ENCODE measurements at places on chromosomes 1 and 21.
A peak's percentile ranks its signal among the peaks of the same experiment; 100 is the strongest.

DNA sequence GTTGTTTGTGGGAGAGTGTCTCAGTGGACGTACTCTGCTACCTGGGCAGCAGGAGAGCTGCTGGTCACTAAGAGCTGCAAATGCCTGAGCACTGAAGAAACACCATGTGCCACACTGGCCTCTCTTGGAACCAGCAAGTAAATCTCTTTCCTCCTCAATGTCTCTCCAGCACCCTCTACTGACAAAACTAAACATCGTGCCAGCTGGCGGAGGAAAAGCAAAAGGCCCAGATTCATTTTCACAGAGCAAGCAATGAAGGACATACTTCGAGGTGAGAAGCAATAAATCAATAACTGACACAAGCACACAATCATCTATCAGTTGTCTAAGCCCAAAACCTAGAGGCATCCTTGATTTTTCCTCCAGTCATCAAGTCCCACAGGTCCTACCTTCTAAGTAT, 78.1 kb downstream of the RERE start:
- peak; percentile 14 for DNase-seq

GRCh38 chr1:155379631-155380090, 59.0 kb downstream of the RUSC1 start:
- no peak for DNase-seq

DNA sequence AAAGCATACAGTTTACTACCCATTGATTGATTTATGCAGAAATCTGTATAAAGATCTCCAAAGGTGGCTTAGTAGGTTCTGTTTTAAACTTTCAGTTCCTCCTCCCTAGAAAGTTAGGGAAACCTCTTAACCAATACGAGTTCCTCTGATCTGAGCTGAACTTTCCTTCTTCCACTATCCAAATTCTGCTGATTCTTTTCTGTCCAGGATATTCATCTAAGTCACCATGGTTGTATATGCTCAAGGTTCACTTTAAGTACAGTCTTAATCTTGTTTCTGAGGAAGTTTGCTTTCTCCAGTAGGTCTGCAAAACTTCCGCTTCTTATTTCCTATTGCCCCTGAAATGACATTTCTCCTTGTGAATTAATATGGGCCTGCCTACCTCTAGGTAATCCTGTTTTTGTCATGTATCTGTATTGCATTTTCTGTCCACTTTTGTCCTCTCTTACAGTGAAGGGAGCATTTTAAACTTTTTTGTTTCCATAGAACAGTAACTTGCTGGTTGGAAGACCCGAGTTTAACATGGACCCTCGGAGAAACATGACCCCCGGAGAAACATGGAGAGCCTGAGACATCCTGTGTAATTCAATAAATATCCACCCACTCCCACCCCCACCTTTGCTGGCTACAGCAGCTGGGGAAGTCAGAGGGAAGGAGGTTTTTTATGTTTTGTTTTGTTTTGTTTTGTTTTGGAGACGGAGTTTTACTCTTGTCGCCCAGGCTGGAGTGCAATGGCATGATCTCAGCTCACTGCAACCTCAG, 16.7 kb upstream of the TUT4 start:
- DNase-seq: no peak

GRCh38 chr1:236392182-236392581, 1.9 kb upstream of the EDARADD start:
- DNase-seq: no peak

GRCh38 chr1:28144203-28145135, 32.0 kb downstream of the PTAFR start:
- DNase-seq: peak; percentile 89

- peak; percentile 2 for DNase-seq
Observed at GRCh38 chr1:175673371-175674150, 69.8 kb downstream of the TNR start.

All from activated CD4-positive, alpha-beta T cell treated with anti-CD3 and anti-CD28 coated beads, Interleukin-2, Interleukin-6, amounts not matched to agents 100 ng/mL and 50 ng/mL, durations not matched to agents 16 hours and 8 hours (primary cell).